ENCODE measurements at places on chromosomes 2 and 18.

GRCh38 chr2:136874258-136874657 lies 108.9 kb downstream of the THSD7B start:
- DNase-seq: peak; percentile 29

DNA sequence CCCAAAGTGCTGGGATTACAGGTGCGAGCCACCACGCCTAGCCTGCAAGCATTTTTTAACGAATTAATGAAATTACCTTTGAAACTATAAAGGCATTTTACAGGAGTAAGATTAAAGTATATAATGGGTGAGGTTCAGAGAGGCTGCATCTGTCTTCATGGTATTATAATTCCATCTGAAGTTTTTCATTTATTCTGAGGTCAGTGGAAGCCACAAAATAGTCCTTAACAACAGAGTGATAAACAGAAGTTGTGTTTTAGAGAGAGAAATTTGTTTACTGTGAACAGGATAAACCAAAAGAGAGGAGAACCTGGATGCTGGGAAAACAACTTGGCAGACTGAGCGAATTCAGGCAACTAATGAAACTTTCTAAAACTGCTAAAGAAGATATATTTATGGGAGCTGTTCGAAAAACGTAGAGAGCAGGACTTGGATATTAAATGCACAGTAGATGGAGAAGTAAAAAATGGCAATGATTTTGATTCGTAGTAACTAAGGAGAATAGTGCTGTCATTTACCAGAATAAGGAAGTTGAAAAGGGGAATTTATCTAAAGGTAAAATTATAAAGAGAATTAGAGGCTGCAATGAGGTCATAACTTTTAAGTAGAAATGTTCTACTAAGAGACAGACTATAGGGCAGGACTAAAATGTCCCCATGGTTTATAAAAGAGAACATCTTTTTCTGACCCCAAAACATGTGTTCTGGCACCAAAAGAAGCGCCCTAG lies 37.9 kb upstream of the ITGA4 start:
- no peak for DNase-seq

DNA sequence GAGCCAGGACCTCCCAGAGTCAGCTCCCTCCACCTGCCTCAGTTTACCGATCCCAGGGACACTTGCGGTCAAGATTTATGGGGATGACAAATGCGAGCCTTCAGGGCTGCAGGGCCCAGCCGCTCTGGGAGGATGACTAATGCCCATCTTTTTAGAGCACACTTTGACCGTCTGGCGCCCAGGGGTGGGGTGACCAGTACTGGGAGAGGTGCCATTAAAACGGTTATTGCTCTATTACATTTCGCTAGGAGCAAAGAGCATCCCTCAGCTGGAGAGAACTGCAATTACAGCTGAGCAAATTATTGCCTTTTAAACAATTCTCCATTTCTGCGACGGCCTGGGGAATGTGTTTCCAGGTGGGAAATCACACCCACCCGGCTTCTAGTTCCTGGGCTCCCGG lies 42.6 kb upstream of the HPCAL1 start:
- no peak for DNase-seq

DNA sequence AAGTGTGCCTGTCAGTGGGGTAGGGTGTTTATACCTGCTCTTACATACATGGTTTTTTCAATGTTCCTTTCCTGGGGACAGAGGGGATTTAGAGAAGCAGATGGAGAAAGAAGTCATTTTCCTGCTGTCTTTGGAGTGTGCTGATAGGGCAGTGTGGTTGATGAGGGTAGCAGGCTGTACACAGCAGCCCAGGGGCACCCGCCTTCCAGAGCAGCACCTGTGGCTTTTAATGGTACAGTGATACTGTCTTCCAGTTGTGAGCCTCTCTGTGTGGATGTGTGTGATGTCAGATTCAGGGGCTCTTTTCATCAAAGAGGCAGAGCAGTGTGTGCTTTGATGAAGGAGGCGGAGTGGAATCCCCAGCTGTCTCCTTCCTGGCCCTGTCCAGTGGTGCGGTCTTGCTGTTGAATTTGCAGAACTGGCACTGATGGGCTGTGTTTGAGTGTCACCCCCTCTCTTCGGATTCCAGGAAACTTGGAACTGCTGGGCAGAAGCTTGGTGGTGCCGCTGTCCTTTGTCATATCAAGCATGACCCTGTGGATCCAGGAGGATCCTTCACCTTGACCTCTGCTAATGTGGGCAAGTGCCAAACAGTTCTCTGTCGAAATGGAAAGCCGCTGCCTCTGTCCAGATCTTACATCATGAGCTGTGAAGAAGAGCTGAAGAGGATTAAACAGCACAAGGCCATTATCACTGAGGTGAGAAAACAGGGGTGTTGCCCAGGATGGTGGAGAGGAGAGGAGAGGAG lies 259.8 kb downstream of the PHLPP1 start:
- no peak for DNase-seq

GRCh38 chr2:60966507-60967405 lies 50.8 kb upstream of the PEX13 start:
- DNase-seq: no peak

GRCh38 chr2:76323381-76323780 lies 612.7 kb upstream of the GCFC2 start:
- no peak for DNase-seq

DNA sequence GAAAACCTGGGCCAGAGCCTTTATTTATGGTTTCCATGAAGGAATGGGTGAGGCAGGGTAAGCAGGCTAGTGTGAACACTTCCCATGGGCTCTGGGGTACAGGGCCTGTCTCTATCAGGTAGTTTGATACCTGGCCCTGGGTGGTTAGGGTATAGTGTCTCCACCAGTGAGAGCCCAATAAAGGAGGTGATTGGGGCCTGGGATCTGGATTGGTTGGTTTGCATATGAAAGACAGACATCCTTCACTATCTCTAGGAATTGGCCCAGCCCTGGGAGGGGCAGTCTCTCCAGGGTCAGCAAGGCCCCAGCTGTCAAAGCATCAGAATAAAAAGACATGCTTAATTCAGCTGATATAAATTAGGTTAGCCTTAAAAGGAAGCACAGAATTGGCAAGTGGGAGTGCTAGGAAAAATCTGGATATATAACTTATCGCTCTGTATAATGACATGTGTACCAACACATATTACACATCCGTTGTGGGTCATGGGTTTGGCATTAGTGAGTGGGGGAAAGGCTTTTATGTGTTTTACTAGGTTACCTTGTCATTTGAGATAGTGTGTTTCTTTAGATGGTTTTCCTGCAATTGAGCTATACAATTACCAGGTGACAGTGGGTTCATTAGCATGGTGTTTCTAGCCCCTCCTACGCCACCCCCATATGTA lies 18.5 kb upstream of the TMEM178A start:
- DNase-seq: peak; percentile 58

Data from H9 (cell line).